ENCODE measurements at places on chromosomes 5 and 9.

GRCh38 chr5:67221487-67222242 lies 25.1 kb upstream of the CD180 start:
- no peak for DNase-seq

DNA sequence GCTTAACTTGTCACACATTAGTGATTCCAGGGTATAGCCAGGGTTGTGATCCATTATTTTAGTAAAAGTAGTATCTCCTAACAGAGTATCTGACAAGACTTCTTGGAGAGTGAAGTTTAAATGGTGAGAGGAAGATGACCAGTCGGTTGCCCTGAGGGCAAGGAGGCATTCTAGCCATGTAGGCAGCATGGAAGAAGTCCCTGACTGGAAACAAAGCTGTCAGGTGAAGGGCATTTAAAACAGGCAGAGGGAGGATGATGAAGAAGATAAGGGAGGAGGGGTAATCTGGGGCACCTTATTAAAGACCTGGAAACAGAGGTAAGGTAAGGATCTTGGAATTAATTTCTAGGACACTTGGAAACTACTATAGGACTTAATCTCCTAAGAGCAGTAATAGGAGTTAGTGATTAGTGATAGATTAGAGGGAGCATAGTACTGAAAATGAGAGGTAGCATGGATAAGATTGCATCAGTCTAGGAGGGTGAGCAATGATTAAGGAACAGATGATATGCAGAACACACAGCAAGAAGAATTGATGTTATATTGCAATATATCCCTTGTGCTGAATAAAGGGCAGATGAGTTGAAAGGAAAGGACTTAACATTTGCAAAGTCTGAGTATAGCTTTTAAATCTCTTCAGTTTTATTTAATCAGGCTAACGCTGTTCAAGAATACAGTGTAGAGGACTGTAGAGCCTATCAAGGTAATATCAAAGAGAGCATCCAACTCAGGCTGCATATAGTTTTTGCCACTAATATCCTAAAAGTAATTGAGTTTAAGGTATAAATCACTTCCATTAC lies 9.6 kb downstream of the KIF2A start:
- no peak for DNase-seq

DNA sequence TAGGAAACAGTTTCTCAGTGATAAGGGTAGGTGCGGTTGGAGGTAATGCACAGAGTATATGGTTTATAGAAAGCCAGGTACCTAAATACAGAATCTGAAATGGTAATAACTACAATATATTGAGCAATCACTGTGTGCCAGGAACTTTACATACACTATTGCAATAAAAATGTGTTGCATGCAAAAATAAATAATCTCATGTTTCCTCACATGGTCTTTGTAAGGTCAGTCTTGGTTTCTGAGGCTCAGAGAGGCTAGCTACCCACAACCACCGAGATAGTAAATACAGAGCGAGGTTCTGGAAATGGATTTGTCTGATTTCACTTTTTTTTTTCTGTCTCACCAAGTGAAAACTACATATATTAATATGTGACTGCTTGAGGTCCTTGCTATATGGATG lies 128.9 kb downstream of the CAMK4 start:
- DNase-seq = no peak

DNA sequence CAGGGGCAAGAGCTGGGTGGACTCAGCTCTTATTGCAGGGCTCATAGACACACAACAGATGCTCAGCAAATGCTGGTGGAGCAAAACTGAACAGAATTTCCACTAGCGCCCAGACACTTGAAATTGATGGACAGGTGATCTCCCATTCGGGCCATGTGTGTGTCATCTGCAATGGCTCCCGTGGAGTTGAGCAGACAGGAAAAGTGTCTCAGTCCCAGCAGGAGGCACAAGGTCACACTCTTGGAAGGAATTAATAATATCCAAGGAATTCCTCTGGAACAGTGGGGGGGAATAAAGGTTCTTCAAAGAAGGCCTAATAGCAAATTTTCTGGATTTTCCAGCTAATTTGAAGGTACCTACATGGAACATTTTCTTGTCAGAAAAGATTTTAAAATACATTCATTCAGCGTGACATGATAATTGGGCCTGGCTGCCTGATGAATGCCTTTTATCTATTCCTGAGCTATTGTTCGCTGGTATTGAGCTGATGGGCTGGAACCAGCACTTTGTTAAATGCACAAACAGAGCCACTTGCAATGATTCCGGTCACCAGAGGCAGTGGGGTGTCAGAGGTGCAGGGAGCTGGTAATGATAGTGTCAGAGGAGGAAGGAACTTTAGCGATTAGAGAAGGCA lies 31.5 kb upstream of the ALDH1B1 start:
- no peak for DNase-seq
